Neural progenitor cell (in vitro differentiated cells): ENCODE measurements at places on chromosomes 5 and 9. TPM values are rescaled to one million over a fixed set of nuclear protein-coding genes. Genes with fewer than 3 reads are reported as not detected.

GRCh38 chr5:171562822-171563221 is 143.4 kb downstream of the FGF18 start:
- DNase-seq: no peak

DNA sequence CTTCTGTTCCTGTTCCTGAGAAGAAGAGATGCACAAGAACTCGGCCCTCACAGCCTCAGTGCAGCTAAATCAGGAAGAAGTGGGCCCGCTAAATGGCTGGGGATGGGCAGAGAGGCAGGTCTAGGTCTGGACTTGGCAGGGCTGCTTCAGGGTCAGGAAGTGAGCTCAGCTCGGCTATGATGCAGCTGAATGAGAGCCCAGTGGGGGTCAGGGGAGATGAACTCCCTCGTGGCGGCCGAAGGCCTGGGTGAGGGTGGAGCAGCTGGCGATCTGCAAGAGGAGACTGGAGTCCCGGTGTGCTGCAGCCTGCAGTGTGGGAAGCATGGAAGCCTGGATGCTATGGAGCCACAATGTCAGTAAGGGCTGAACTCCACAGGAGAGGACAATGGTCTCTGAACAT is 466.2 kb downstream of the SPOCK1 start:
- no peak for DNase-seq

The SWI5 gene
- total RNA-seq: 15.0 and 21.5 TPM in 2 replicates

- DNase-seq: no peak
These were observed 124.4 kb downstream of the TENT4A start for GRCh38 chr5:6837519-6838110.

DNA sequence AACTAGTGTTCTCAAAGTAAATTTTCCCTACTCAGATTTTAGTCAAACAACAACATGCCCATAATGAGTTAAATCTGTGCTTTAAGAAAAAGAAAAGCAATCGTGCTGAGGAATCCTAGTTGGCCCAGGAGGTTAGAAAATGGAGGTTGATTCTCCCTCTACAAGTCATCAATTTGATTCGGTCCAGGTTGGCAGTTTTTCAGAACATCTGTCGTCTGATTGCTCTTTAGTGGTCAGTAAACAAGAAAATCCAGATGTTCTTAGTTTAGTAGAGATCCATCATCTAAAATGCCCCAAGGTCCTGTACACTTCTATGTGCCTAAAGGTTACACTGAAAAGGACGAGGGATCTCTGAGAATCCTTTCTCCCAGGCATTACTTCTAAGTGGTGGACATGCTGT is 659.2 kb downstream of the MTRR start:
- no peak for DNase-seq

The BTNL8 gene
- 0.22 and 0.34 TPM in 2 replicates for total RNA-seq

The LEAP2 gene
- 3.5 and 3.6 TPM in 2 replicates for total RNA-seq

DNA sequence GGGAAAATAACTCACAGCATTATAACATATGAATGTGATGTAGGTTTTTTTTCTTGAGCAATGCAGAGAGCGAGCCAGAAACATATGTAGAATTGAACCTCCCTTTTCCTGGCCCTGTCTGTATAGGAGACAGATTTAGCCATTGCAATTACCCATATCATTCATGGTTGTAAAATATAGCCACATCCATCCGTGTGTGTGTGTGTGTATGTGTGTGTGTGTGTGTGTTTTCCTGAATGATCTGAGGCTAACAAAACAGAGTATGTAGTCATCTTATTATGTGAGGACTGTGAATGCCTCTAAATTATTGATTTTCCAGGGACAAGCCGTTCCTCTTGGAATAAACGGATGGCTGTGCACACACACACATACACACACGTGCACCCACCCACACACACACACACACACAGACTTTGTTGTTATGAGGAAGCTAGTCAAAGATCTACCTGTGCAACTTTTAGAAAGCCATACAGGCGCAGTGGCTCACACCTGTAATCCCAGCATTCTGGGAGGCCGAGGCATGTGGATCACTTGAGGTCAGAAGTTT is 11.7 kb upstream of the DENND1A start:
- DNase-seq: no peak

DNA sequence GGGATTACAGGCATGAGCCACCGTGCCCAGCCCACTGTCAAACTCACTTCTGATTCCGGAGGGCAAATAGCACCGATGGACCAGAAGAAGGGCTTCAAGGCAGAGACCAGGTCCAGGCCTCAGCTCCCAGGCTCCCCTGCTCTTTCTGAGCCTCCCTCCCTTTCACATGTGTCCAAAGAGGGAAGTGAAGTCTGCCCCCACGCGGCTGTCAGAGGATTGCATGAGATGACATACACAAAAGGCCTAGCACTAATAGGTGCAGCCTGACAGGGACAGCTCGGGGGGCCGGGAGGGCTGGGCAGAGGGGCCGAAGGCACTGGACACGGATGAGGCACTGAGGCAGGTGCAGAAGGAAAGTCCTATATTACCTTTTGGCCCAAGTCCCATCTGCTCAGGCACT is 16.1 kb downstream of the FBP1 start:
- DNase-seq: peak; percentile 70

GRCh38 chr5:60494144-60494543 is 205.8 kb downstream of the DEPDC1B start:
- DNase-seq: peak; percentile 60

- DNase-seq: no peak
These were observed 19.2 kb upstream of the NDST1 start for GRCh38 chr5:150488519-150489359.

DNA sequence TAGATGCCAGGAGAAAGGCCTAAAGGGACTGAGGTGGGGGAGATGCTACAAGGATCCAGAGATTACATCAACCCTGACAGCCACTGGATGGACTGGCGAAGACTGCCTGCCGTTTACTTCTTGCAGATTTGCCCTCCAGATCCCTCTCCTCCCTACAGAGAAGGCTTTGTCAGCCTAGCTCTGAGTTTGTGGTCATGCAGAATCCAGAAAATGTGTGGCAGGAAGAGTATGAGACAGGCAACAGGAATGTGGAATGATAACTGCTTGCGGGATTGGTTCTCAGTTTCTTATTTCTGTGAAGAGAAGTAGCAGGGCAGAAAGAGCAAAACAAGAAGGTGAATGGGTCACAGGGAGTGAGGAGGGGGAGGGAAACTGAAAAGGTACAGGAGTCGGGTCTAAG is 129.6 kb downstream of the TLE1 start:
- DNase-seq: no peak

DNA sequence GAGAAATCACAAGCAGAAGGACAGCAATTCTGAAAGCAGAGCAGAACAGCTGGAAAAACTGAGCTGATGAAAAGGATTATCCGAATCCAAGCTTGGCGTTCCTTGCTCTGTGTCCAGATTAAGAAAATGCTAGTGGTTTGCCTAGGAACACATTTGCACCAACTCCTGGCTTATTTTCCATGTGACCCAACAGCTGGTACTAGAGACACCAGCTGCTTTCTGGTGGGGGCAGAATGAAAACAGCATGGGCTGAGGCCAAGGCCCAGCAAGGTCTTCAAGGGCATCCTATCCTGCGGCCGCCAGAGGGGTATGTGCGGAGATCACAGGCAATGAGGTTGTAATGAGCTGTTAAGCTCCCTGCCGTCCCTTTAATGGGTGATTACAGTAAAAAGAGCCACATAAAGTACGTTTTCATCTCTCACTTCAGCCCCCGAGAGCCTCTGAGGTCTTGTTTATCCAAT is 131.5 kb downstream of the DOCK8 start:
- no peak for DNase-seq

DNA sequence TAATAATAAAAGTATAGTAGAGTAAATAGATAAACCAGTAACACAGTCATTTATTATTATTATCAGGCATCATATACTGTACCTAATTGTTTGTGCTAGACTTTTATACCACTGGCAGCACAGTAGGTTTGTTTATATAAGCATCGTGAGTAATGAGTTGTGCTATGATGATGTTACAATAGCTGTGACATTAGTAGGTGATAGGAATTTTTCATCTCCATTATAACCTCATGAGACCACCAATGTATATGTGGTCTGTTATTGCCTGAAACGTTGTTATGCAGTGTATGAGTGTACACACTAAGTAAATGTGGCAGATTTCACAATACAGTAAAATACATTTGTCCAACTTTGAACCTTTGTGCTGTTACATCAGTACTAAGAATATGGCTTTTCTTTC is 72.7 kb upstream of the SPATA31D4 start:
- no peak for DNase-seq

The IFNA13 gene
- not detected in 2 replicates for total RNA-seq

GRCh38 chr5:51521583-51521982 is 138.3 kb downstream of the ISL1 start:
- DNase-seq: no peak

The SCGB3A2 gene
- not detected in 2 replicates for total RNA-seq

DNA sequence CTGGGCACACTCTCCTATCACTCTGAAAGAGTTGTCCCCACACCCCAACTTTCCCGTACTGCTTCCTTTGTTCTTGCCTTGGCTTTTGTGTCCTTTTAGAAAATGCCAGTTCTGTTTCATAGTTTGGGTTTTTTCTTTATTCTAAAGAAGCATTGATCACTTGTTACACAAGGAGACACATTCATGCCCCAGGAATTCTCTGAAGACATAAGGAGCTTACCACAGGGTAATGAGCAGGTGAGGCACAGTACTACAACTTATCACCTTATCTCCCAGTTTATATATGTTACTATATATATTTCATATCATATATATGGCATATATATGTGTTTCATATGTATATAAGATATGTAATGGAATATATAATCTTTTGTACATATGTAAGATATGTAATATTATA is 6.5 kb upstream of the SSBP2 start:
- DNase-seq: no peak

DNA sequence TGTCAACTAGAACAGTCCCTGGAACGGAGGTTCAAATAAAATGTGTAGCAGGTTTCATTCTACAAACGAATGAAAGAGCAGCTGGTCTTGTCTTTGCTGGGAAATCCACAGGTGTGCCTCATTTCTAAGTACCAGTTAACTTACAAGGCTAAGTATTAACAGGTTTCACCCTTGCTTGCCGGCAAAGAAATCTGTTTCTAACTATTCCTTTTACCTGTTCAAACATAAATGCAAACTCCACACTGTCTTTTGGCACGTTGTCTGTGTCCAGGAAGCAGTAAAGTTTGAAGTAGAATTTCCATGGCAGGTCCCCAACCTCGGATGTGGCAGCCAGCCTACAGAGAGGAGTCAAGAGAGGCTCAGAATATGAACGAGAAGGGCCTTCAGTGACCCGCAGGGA is 54.4 kb upstream of the RETREG1 start:
- no peak for DNase-seq

- DNase-seq: no peak
These were observed 129.4 kb downstream of the FBN2 start for GRCh38 chr5:128408622-128409021.

DNA sequence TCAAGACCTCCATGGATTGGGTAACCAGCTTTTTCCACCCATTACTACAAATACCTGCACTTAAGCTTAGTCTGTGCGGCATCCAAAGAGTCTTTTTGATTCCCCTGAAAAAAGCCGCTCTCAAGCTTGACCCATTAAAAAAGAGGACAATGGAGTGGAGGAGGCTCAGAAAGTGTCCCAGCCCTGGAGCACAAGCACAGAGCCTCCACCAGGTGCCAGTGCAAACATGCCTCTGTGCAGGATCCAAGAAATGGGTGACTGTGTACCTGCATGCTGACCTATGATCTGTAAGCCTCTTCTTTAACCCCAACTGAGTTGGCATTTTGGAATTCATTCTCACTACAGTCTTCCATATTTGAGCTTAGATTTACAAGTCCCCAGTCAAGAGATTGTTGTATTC is 168.3 kb upstream of the TLE4 start:
- DNase-seq: no peak
